ENCODE measurements at places on chromosomes 5 and 9.

DNA sequence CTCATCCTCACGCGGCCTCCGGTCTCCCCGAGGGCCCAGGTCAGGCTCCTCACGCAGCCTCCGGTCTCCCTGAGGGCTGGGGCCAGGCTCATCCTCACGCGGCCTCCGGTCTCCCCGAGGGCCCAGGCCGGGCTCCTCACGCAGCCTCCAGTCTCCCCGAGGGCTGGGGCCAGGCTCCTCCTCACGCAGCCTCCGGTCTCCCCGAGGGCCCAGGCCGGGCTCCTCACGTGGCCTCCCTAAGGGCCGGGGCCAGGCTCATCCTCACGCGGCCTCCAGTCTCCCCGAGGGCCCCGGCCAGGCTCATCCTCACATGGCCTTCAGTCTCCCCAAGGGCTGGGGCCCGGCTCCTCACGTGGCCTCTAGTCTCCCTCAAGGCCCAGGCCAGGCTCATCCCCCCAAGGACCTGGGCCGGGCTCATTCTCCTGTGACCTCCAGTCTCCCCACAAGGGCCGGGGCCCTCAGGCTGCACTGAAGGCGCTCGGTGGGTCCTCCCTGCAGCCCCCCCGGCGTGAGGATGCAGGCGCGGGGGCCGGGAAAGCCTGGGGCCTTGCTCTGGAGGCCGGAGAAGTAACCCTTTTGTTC lies 51.2 kb upstream of the FCN2 start:
- no peak for DNase-seq

GRCh38 chr9:6759185-6759977 lies 1.6 kb downstream of the KDM4C start:
- no peak for DNase-seq

GRCh38 chr5:13673511-13673910 lies 271.0 kb downstream of the DNAH5 start:
- no peak for DNase-seq

GRCh38 chr5:16914108-16914435 lies 22.0 kb downstream of the MYO10 start:
- no peak for DNase-seq

DNA sequence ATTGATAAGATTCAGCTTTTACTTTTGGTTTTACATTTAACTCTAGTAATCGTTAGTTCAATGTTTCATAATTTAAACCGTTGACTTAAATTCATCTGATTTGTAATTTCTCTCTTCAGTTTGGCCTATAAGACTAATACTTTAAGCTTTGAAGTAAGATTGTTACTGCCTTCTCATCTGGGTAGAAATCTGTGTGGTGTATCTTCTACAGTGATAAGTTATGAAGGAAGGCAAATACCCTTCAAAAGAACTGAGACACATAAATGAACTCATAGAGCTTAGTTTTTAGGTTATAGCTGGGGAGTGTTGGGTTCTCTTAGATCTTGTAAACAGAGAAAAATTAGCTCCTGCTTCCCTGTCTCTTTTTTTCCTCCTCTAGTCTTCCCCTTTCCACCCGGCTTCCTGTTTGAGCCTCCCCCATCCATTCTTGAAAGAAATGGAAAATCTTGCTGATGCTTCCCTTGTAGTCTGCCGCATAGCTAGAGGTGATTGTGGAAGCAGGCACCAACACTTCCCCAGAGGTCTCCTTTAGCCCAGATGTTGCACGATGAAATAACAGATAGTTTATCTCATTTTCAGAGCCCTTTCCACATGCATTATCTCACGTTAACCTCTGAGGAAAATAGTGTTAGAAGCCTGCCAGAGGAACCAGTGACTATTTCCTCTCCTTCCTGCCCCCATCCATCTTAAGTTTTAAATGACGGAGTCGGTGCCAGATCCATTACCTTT lies 2.0 kb upstream of the F2RL2 start:
- DNase-seq, result no peak

DNA sequence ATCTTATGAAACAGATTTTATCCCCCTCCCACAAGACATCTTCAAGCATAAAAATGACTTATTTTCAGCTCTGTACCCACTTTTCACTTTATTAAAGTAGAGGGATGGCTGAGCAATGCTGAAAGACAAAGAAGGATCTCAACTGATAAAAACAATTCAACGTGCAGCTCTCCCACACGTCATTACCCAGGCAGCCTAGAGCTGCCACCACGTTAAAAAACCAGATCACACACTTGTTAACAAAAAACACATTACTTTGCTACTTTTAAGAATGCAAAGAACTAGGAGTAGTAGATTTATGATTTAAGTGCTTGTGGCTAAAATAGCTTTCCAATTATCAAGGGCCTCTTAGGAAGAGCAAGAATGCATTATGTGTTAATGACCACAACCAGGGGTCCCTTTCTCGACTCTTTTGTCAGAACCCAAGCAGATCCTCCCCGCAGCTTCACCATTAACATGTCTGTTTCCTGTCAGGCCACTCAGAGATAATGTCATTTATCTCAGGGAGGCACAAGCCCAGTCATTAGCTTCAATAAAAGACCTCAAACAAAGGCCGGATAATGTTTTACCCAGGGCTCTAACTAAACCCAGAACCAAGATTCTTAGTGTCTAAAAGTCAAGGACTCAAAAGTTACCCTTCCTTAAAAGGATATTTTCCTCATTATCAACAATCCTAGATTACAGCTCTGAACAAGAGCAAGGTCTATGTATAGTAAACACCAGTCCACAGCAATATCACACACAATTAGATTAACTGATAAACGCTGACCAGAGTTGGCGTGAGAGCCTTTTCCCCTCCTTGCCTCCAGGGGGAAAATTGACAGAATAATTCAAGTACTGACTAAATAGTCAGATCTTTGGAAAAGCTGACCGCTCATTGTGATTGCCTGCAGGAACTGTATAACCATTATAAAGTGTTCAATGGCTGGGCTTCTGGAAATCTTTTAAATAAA lies 7.5 kb downstream of the ZNF608 start:
- no peak for DNase-seq

GRCh38 chr5:179729727-179730126 lies 2.9 kb upstream of the MAML1 start:
- DNase-seq, result no peak

GRCh38 chr9:110571801-110572483 lies 7.6 kb downstream of the SVEP1 start:
- no peak for DNase-seq

DNA sequence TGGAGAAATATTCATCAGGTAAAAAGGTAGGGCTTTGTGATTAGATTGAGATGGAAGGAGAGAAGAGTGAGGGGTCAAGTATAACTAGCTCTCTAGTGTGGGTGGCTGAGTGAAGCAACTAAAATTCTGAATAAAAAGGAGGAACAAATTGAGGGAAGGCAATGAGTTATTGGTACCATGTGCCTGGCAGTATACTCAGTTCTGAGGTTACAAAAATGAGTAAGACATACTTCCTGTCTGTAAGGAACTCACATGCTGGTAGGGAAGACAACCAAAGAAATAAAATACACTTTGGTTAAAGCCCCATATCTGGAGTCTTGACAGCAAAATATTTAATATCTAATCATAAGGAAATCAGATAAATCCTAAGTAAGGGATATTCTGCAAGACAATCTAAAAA lies 476.8 kb upstream of the C9orf72 start:
- DNase-seq, result no peak

DNA sequence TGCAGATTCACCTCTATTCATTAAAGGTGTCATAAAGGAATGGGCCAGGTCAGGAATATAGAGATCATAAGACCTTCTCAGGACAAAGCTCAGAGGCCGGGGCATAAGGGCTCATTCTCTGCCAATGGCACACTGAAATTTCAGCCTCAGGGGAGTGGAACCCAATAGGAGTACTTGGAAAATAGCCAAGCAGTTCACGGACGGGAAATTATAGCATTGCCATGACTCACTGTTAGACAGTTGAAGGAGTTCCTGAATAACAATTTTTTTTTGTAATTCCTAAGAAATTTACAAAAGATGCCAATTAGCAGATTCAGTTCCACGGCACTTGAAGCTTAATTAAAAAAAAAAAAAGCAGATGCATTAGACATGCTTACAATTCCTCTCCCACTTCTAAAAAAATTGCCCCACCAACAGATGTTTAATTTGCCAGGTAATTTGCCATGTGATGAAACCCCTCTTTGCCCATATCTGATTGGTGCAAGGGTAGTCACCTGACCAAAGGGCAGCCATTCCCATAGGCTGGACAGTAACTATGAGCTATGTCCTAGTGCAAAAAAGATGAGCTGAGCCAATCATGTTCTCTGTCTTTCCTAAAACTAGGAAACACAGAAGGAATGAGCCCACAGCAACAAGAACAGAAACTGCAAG lies 58.6 kb downstream of the PTCD2 start:
- DNase-seq, result no peak

All from iPS DF 6.9 (cell line).